Umbilical cord (tissue), 2 donors: ENCODE measurements at places on chromosomes 16 and 17. TPM values are rescaled to one million over a fixed set of nuclear protein-coding genes. Genes with fewer than 3 reads are reported as not detected.
A peak's percentile ranks its signal among the peaks of the same experiment; 100 is the strongest.

- no peak for DNase-seq
Measured at GRCh38 chr17:18059283-18059682, 20.1 kb downstream of the GID4 start.

GRCh38 chr16:26015776-26016175, 324.0 kb downstream of the HS3ST4 start:
- no peak for DNase-seq

DNA sequence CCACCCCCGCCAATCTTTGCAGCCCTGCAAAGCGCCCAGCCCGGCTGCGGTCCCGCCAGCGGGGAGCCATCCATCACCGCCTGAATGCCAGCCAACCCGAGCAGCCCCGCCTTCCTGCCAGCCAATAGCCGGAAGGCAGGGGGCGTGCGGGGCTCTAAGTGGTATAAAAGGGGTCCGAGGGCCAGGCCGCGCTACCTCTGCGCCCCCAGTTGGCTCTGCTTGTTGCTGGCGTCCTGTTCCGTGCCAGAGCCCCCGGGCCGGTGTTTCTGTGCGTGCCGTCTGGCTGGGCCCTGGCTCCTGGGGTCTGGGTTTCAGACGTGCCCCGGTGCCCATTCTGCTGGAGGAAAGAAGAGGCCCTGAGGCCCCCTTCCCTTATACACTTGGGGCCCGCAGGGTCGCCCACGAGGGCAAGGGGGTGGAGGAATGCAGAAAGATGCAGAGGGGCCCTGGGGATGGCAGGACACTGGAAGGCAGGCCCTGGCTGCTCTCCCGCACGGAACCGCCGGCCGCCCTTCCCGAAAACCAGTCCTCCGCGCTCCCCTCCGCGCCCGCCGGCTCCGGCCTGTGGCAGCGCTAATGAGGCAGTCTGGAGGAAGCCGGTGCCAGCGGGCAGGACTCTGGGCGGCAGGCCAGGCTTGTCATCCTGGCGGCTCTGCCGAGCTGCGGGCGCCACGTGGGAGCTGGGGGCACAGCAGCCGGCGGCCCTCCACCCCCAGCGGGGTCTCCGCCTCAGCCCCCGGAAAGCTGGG, 14.0 kb downstream of the COPZ2 start:
- peak; percentile 83 for DNase-seq

DNA sequence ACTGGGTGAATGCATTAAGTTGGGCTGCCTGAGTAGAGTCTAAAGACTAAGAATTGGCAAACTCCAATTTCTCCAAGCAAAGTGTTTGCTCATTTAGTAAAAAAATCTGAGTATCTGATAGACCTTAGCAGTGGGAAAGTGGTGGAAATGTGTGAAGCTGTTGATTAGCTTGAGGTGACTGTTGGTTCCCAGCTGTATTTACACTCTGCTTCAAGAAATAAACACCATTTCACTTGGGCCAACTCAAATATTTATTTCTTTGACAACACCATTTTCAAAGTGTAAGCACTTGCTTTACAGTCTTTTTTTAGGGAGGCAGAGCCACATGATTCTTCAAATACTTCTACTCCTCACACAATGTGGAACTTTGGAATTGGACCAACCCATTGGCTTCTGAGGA, 8.7 kb downstream of the KCTD19 start:
- DNase-seq: no peak

STH gene
- not detected for total RNA-seq

GRCh38 chr17:45851873-45852272, 7.2 kb downstream of the SPPL2C start:
- DNase-seq: no peak

HNF1B gene
- 0.72 TPM for total RNA-seq

GRCh38 chr16:62966626-62967025, 930.4 kb upstream of the CDH8 start:
- no peak for DNase-seq
